Stimulated activated CD8-positive, alpha-beta memory T cell treated with anti-CD3 and anti-CD28 coated beads, Interleukin-4, amount 100 ng/mL, for 4 hours (primary cell): ENCODE measurements at places on chromosomes 5 and 9.

- DNase-seq: peak; percentile 27
Measured at GRCh38 chr9:125747053-125747764, at the start of gene PBX3. Gene PBX3 (plus strand): TSS chr9:125747373.

DNA sequence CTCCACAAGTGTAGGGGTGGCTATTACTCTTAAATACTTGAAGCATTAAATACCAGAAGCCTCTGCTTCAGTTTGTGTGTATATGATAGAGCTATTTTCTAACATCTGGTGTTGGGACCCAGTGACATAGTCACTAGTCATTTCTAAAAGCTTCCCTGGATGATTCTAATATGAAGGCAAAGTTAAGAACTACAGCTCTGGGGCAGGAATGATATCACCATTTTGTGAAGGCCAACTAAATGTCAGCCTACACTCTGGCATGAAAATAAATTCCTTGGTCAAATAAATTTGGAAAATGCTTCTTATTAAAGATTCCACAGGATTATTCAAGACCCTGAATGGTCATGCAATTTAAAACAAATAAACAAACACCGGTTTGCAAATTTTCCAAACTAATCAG lies 197.7 kb downstream of the PLK2 start:
- no peak for DNase-seq

GRCh38 chr5:179301376-179301775 lies 43.9 kb downstream of the ADAMTS2 start:
- DNase-seq: no peak

GRCh38 chr9:25353783-25354182 lies 324.5 kb downstream of the TUSC1 start:
- DNase-seq: no peak

GRCh38 chr5:90398726-90399125 lies 10.8 kb downstream of the CETN3 start:
- DNase-seq: no peak

- no peak for DNase-seq
Measured at GRCh38 chr9:93218161-93218560, 34.2 kb downstream of the WNK2 start.

- no peak for DNase-seq
Measured at GRCh38 chr5:147826361-147826760, 5.1 kb downstream of the SPINK1 start.

DNA sequence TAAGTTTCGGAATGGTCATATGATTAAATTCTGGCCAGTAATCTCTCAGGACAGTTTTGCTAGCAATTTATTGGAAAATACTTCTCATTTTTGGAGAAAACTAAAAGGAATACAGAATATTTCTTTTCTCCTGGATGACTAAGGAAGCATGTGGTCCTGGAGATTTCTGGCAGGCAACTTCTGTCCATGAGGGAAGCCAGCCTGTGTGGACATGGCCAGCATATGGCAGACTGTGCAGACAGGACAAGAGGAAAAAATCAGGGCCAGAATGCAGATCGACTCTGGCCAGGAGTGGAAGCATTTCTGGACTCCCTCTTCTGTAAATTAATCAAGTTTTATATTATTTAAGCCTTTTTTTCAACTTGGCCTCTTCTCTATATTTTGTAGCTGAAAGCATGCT lies 100.4 kb upstream of the CDH18 start:
- no peak for DNase-seq

DNA sequence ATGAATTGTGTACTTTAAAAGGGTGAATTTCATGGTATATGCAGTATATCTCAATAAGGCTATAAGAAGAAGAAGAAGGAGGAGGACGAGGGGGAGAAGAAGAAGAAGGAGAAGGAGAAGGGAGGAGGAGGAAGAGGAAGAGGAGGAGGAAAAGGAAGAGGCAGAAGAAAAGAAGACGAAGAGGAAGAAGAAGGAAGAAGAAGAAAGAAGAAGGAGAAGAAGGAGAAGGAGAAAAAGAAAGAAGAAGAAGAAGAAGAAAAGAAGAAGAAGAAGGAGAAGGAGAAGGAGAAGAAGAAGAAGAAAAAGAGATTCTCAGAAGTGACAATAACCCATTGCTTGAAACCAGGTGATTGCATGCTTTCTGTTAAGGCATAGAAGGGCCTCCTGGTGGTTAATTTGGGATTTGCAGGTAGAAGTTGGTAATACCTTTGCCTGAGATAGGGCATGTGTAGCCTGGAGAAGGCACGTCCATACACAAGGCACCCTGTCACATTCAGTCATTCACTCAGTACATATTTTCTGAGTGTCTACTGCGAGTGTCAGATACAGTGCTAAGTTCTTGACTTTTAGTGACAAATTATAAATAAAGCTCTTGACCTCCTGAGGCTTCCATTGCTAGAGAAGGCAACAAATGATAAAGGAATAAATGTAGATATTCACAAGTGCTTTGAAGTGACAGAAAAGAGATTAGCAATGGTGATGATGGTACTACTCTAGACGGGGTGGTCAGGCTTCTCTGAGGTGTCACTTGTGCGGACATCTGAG lies 231.3 kb downstream of the NPR3 start:
- no peak for DNase-seq

- no peak for DNase-seq
Measured at GRCh38 chr9:5231212-5231611, at the start of gene INSL4. Gene INSL4 (plus strand): TSS chr9:5231419. CDS start chr9:5231524, 105 bp downstream.
